ENCODE measurements at places on chromosomes 6 and 20.

DNA sequence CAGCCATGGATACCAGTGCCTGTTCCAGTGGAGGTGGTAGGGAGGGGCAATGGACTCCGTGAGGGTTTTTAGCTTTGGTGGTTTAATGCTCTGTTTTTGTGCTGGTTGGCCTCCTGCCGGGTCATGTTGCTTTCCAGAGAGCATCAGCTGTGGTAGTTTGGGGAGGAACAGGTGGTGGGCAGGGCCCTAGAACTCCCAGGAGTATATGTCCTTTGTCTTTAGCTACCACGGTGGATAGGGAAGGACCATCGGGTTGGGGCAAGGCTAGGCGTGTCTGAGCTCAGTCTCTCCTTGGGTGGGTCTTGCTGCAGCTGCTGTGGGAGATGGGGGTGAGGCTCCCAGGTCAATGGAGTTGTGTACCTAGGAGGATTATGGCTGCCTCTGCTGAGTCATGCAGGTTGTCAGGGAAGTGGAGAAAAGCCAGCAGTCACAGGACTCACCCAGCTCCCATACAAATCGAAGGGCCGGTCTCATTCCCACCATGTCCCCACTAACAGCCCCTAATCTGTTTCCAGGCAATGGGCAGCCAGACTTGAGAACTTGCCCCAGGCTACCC lies 38.9 kb downstream of the MRAP2 start:
- DNase-seq, result no peak

- DNase-seq, result no peak
Observed at GRCh38 chr20:46269372-46269771, 38.9 kb downstream of the CDH22 start.

DNA sequence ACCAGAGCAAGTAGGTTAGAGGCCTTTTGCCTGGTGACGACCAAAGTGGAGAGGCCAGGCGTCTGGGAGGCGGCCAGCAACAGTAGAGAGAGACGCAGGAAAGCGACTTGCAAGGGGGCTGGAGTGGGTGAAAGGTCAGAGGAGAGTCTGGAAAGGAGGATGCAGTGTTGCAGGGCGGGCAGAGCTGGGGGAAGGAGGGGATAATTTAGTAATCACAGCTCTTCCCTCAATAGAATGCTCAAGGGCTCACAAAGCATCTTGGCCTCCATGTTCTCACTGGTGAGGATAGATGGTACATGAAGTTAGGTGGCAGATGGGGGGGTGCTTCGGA lies 25.2 kb downstream of the TCF15 start:
- DNase-seq, result no peak

GRCh38 chr6:53618219-53618618 lies 47.3 kb downstream of the KLHL31 start:
- DNase-seq, result no peak

GRCh38 chr20:47586649-47587294 lies 85.1 kb downstream of the NCOA3 start:
- no peak for DNase-seq

GRCh38 chr20:44979090-44979621 lies 12.8 kb downstream of the STK4 start:
- no peak for DNase-seq

GRCh38 chr6:32700391-32701040 lies 34.1 kb upstream of the HLA-DQB1 start:
- peak; percentile 17 for DNase-seq

- no peak for DNase-seq
Observed at GRCh38 chr20:53660078-53660909, 66.7 kb upstream of the ZNF217 start.

GRCh38 chr20:62463651-62464424 lies 12.0 kb downstream of the GATA5 start:
- DNase-seq, result no peak

- DNase-seq, result no peak
Observed at GRCh38 chr6:4224067-4224978, 88.9 kb upstream of the ECI2 start.

- DNase-seq, result no peak
Observed at GRCh38 chr6:2448826-2449571, 203.6 kb upstream of the GMDS start.

DNA sequence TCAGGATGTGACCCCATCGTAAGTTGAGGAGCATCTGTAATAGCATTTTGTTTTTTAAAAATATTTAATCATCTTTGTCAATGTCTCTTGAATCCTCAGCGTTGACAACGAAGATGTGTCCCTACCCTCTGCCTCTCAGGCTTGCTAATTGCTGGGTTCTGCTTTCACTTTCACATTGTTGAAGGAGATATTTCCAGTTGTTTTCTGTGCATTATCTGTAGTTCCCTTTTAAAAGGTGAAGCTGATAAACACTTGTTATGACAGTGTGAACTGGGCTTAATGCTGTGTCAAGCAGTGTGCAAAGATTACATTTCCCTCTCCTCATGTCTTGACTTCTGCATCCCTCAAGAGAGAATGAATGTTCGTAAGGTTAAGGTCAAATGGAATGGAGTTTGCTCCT lies 54.9 kb downstream of the CSE1L start:
- no peak for DNase-seq

- DNase-seq, result no peak
Observed at GRCh38 chr6:12364621-12365020, 74.5 kb downstream of the EDN1 start.

DNA sequence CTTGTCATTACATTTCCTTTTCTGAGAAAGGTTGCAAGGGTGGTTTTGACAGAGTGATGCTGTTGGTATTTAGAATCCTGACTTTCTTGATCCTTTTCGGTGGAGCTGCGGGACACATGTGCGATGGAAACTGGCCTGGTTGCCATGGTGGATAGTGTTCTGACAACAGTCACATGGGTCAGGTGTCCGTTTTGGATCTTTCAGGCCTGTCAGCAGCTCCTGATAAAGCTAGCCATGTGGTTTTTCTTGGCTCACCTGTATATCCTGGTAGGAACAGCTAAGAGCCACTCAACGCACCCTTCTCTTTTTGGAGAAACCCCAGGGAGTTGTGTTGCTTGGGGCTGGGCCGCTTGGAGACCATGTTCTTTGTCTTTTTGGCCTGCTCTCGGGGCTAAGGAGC lies 177.4 kb downstream of the MTFR2 start:
- DNase-seq, result no peak

- DNase-seq, result peak; percentile 65
Observed at GRCh38 chr6:73580247-73581149, 59.7 kb upstream of the EEF1A1 start.

- no peak for DNase-seq
Observed at GRCh38 chr6:108989700-108990099, 104.9 kb downstream of the SESN1 start.

- no peak for DNase-seq
Observed at GRCh38 chr6:168920289-168920688, 333.4 kb downstream of the THBS2 start.

DNA sequence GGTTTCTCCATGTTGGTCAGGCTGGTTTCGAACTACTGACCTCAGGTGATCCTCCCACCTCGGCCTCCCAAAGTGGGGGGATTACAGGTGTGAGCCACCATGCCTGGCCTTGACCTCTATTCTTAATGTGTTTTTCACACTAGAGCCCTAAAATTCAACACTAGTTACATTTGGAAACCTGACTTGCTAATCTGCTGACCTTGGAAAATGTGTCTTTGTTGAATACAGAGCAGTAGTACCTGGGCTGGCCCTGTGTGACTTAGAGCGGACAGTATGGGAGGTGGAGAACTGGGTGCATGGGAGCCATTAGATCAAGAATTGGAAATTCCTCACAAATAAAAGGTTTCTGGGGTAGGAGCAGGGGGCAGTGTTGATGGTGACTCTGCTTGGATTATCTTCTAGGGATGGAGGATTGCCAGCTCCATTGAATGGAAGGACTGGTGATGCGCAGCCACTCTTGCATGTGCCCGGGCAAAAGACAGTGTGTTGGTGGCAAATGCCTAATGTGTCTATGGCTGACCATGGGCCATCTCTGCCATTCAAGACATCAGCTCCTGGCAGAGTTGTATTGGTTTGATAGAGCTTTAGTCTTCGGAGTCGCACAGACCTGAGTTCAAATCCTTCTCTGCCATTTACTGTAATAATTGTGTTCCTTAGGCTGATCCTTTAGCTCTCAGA lies 53.4 kb downstream of the RALY start:
- DNase-seq, result no peak

GRCh38 chr6:4506792-4507191 lies 269.4 kb upstream of the CDYL start:
- no peak for DNase-seq

DNA sequence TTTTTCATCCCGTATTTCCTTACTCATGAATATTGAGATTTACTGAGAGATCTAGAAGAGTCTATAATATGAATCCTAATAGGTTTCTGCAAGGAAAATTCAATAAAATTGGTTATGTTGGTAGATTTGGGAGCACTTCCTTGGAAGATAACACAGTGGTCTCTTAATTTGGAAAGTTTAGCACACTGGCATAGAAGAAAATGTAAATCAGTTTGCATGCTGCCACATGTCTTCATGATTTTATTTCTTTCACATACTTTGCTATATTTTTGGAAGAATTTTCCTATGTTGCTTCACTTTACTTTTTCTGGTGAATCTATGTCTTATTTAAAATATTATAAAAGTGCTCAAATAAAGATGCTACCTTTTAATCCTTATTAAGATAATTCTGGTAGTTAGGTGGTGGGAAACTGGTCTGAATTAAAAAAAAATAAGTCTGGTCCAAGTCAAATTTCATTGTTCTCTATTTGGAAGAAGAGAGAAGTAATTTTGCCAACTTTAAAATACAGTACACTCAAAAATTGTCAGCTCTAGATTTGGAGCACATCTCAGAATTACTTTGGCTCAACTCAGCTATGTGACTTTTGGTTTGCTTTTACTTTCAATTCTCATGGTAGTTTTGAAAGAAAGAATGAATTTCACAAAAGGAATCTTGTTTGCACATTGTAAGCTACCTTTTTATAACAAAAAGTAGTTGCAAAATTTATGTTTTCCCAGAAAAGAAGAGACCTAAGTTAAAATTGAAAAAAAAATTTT lies 197.3 kb downstream of the CENPW start:
- no peak for DNase-seq

GRCh38 chr6:150079604-150080003 lies 10.7 kb upstream of the ULBP3 start:
- DNase-seq, result no peak

DNA sequence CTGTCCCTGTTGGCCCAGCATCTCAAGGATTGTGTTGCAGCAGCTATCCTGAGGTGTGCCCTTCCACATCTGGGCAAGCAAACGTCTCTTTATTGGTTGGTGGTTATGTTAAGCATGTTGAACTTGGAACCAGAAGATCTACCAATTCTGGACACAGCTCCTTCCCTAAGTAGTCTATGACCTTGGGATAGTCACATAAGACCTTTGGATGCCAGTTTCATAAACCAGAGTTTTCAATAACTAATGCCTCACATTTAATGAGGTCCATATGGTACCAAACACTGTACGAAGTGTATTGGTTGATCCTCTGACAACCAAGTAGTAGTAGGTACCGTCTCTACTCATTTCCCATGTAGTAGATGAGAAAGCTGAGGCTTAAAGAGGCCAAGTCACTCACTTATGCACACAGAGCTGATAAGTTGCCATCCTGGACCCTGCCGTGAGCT lies 3.7 kb downstream of the CYP24A1 start:
- DNase-seq, result no peak

DNA sequence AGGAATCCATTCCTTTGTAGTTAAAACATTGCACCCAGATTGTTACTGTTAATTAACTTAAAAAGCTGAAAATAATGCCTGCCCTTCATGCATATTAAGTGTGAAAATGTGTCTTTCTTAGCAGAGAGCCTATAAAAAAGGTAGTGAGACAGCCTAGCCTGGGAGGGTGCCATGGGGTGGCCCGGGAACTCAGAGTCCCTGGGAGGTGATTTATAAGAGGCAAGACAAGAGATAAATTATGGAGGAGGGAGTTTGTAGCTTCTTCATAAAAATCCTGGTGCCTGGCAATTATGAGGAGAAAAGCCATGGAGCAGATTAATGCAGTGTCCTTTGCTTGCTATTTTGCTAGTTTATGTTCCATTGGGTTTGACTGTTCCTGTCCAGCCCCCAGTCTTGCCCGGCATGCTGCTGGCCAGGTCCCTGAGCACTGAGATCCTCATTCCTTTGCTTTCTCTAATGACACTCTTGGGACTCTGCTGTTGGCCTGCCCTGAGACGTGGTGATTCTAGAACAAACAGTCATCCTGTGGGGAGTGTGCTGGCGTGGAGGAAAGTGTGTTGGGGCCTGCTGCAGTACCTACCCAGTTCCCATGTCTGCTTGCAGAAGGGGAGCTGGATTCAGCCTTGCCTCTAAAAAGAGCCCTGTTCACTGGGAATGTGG lies 4.2 kb downstream of the MLN start:
- no peak for DNase-seq

DNA sequence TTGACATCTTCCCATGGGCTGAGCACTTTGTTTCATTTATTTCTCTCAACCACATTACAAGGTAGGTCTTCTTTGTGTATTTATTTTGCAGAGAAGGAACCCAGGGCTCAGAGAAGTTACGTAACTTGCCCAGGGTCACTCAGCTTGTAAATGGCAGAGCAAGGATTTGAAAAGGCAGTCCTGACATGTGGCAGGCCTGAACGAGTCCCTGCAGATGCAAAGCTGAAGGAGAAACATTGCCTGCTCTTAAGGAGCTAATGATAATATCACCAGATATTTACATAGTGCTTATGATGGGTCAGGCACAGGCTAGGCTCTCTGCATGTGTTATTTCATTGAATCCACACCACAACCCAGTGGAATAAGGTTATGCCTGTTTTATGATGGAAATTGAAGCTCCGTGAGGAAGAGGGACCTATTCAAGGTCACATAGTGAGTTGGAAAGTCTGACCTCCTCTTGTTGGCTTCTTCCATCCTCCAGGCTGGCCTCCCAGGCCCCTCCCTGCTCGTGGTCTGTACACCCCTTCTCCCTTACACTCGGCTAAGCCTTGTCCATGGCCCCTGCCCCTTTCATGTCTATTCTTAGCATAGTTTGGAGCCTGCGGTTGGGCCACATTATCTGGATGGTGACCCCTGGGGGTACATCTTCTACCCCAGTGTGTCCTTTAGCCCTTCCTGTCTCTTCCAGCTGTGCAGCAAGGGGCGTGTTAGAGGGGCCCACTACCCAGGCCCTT lies 12.5 kb downstream of the MYH7B start:
- DNase-seq, result no peak

- no peak for DNase-seq
Observed at GRCh38 chr20:235891-236290, 8.8 kb downstream of the DEFB129 start.

- DNase-seq, result no peak
Observed at GRCh38 chr6:5541751-5542432, 280.6 kb downstream of the FARS2 start.

GRCh38 chr6:80151635-80152034 lies 45.2 kb downstream of the BCKDHB start:
- DNase-seq, result no peak

- DNase-seq, result no peak
Observed at GRCh38 chr6:34237316-34237721, 646 bp downstream of the HMGA1 start.
